ENCODE measurements at places on chromosomes 12 and 14.

GRCh38 chr12:2941524-2941923 is 17.7 kb upstream of the TEAD4 start:
- DNase-seq = no peak

DNA sequence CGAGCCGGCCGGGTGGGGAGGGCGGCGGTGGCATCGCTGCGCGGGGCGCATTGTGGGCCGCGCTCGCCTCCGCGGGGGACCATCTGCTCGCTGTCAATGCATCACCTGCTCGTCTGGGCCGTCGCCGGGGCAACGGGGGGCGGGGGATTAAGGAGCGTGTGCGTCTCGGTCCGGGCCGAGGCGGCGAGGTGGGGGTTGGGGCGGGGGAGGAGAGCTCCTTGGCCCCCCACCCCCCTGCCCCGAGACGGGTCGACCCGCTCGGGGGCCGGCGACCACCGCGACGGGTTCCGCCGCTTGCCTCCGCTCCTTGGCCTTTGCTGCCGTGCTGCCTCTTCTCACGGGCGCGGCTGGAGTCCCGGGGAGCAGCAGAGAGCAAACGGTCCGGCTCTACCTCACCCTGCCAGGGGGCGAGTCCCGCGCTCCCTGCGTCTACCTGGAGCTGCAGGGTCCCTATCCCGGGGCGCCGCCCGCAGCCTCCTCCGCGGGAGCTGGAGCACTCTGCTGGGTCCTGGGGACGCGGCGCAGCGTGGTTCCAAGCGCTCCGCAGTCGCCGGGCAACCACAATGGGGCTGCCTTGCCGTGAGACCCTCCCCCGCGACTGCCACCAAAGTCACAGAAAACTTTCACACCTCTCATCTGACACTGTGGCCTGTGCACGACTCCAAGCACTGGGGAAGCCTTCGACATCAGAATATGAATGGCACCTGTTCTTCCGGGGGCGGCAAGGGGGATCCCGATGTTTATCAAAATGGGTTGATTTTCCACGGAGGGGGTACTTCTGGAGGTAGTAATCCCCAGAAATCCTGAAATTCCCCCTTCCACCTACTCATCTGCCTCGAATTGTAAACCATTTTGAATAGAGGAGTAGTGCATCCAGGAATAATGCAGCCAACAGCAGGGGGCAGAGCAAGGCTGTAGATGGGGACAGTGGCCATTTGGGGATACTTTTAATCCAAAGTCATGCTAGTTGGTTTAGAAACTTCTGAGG is at the start of gene C12orf42:
Gene C12orf42 (minus strand): TSS at position 500 of the 988 bp plus-strand sequence. CDS start 17,542 bp downstream, outside the sequence.
- DNase-seq = no peak

DNA sequence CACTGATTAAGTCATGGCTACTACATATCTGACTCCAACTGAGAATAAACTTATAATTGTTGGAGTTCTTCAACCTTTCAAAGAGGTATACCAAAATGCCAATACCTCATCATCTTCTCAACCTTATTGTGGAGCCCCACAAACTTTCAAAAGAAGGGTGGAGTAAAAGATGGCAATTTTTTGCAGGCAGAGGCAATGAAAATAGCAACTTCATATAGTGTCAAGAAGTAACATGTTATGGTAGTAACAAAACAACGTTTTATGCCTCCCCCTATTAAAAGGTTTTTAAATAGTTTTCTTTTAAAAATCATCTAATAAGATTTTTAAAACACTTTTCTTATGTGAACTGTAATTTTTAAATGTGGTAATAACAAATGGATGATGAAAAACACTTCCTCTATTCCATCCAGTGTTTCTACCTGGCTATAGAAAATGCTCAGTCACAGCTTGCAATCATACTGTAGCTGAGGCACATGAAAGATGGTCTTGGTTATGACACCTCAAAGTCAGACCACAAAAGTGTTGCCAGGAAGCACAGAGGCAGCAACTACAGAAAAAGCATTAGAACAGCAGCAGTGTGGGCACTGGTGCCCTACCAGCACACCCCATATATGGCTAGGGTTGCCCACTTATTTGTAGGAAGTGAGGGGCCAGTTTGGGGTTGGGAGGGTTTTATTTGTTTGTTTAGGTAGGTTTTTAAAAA is 7.0 kb downstream of the PPP1R12A start:
- no peak for DNase-seq

DNA sequence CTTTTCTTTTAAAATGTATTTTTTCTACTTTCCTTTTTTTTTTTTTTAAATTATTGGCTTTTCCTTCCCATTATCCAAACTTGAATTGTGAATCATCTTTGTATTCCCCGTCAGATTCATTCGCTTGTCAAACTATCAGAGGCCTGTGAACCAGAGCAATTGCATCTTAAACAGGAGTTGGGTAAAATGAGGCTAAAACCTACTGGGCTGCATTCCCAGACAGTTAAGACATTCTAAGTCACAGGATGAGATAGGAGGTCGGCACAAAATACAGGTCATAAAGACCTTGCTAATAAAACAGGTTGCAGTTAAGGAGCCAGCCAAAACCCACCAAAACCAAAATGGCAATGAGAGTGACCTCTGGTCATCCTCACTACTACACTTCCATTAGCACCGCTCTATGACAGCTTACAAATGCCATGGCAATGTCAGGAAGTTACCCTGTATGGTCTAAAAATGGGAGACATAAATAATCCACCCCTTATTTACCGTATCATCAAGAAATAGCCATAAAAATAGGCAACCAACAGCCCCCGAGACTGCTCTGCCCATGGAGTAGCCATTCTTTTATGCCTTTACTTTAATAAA is 19.9 kb downstream of the FUT8 start:
- no peak for DNase-seq

GRCh38 chr14:36973806-36974442 is 198.5 kb downstream of the SLC25A21 start:
- DNase-seq = peak; percentile 56

GRCh38 chr12:85509857-85510256 is 229.8 kb downstream of the ALX1 start:
- DNase-seq = no peak

- DNase-seq = no peak
These were observed 3.6 kb downstream of the IFI27L2 start for GRCh38 chr14:94125659-94126418.

GRCh38 chr12:113900716-113901115 is 65.4 kb downstream of the RBM19 start:
- no peak for DNase-seq

DNA sequence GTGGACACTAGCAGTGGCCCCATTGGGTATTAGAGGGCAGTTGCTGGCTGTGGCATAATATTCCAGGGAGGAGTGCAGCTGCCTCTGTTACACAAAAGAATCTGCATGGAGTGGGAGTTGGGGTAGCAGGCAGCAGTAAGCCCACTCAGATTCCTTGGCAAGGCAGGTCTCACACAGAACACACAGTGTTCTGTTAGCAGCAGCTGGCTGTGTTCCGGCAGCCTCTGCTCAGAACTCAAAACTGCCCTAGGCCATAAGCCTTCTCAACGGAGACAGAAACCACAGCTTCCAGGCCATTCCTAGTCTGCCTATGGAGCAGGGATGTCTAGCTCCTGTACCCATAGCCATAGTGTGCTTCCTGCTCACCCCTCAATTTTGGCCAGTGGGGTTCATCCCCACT is 1085.4 kb downstream of the SLC6A15 start:
- no peak for DNase-seq

GRCh38 chr12:46459111-46459510 is 86.5 kb upstream of the SLC38A2 start:
- DNase-seq = no peak

DNA sequence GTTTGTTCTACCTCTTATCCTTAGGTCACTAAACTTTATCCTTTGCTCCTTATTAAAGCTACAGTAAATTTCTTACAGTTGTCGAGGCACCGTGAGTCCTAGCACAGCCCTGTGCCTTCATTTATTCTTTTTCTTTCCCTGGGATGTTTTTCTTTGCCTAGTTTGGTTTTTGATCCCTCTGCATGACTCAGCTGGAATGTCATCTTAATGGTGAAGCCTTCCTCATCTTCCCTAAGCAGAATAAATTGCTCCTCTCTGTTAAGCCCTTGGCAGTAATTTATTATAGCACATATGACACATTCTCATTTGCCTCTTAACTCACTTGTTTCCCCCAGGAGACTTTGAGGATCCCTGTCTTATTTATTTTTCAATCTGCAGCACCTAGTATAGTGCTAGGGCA is 16.6 kb downstream of the ACTR10 start:
- no peak for DNase-seq

- no peak for DNase-seq
These were observed 270.5 kb downstream of the DUSP6 start for GRCh38 chr12:89081719-89082369.

DNA sequence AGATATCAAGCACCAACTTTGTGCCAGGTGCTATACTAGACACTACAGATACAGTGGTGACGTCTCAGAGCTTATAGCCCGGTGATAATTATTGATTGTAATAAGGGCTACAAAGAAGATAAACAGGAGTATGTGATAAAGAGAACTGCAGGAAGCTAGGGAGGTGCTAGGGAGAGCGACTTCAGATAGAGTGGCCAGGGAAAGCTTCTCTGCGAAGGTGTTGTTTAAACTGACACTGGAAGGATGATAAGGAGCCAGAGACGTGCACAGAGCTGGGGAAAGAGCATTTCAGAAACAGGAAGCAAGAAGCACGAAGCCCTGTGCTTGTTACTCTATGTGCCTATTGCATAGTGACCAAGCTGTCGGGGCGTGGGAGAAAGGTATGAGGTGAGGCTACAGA is 48.1 kb upstream of the OTX2 start:
- no peak for DNase-seq

- DNase-seq = no peak
These were observed 56.3 kb downstream of the PLXNC1 start for GRCh38 chr12:94204499-94205247.

DNA sequence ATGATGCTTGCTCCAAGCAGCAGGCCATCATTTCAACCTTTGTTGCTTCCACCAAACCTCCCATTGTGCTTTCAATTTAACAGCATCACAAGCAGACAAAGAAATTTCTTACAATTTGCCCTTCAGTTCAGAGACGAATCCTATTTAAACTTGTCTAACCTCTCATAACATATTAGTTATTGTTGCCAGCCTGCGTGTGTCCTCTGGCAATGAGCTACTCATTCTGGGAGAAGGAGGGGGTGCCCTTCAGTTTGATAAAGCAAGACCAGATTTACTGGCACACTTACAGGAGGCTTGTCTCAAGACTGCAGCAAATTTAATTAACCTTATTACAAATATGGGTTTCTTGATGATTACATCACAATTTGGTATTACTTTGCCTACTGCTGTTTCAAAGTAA is 203.6 kb upstream of the SOX5 start:
- DNase-seq = no peak

DNA sequence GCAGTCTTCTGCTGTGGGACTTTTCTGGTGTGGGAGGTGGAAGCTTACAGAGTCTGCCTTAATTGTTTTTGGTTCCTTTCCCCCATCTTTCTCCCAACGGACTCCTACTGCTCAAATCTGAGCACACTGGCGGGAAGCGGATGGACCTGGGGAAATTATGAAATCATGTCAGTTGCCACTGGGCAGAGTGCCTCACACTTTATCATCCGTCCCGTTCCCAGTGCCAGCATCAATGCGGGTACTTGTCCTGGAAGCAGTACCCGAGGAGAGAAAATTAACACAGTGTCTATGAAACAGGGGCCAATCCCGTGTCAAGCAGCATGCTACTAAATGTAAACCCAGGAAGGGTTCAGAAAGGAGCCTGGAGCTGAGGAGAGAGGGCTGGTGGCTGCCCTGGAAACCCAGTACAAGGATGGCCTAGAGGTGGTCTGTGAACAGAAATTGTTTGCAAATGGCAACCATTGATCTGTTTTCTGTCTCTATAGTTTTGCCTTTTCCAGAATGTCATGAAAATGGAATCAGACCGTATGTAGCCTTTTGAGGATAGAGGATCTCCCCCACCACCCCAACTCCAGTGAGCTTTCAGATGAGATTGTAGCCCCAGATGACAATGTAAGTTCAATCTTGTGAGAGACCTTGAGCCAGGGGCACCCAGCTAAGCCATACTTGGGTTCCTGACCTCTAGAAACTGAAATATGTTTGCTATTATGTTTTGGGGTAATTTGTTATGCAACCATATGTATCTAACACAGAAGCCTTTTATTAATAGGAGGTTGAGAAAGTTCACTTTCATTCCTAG is 908 bp upstream of the CDKL1 start:
- no peak for DNase-seq
